Suppressor macrophage treated with lipopolysaccharide for 1 hour (primary cell): ENCODE measurements at places on chromosomes 6 and 20.

GRCh38 chr6:33161354-33162331 is 30.6 kb downstream of the COL11A2 start:
- peak; percentile 93 for DNase-seq

GRCh38 chr6:9675122-9675521 is 739.8 kb downstream of the TFAP2A start:
- DNase-seq = no peak

DNA sequence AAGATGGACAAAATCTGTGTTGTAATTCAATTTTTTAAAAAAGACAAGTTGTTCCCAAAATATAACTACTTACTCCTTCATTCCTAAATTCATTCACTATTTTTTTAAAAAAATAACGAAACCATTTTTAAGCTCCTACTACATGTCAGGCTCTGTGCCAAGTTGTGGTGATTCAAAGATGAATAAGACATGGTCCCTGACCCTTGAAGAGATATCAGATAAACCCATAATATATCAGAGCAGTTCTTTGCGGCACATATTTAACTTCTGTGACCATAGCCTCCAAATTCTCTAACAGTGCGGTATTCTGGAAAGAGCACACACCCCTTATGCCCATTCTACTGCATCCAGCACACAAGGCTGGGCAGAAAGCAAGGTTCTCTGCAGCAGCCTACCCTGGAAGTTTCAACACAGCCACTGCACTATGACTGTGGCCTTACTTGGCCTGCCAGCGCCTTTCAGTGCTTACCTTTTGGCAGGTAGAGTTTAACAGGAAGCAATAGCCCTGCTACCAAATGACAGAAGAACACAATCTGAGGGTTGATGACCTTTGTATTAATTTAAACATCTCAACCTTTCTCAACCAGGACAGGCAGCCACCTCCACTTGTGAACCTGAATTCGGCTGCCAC is 406.5 kb downstream of the BTBD9 start:
- DNase-seq = no peak

GRCh38 chr6:88381289-88381642 is 215.1 kb upstream of the CNR1 start:
- DNase-seq = no peak

DNA sequence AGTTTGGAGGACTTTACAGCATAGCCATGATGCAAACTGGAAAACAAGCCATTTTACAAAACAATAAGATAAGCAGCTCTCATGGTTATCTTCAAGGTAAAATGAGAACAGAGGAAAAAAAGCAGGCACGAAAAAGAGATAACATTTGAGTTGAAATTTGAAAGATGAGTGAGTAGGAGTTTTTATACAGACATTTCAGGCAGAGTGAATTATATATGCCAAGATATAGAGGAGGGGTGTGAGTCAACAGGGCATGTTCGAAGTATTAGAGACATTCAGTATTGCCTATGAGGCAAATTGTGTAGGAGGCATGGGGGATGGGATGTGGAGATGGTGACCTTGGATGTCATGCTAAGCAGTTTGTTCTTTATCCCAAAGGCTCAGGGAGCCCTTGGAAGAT is 240.5 kb upstream of the MAN1A1 start:
- DNase-seq = no peak

- DNase-seq = no peak
These were observed 18.7 kb upstream of the PXDC1 start for GRCh38 chr6:3770023-3770720.

DNA sequence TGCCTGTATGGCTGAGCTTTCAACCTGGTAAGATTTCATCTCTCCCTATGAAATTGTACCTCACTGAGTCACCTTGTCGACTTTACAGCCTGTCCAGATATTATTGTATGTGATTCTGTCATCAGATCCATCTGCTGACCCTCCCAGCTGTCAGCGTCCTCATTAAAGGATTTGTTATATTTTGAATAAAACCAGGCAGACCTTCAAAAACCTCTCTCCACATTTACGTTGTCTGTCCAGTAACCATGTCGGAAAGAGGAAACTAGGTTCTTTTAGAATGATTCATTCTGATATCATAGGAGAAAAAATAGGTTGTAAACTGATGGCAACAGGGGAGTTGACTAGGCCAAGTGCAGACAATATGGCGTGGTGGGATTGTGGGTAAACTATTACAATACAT is 38.5 kb downstream of the TSPYL4 start:
- peak; percentile 21 for DNase-seq

GRCh38 chr6:156866220-156867015 is 89.2 kb downstream of the ARID1B start:
- peak; percentile 29 for DNase-seq

- DNase-seq = no peak
These were observed 41.4 kb upstream of the CLIC5 start for GRCh38 chr6:46056906-46057529.

DNA sequence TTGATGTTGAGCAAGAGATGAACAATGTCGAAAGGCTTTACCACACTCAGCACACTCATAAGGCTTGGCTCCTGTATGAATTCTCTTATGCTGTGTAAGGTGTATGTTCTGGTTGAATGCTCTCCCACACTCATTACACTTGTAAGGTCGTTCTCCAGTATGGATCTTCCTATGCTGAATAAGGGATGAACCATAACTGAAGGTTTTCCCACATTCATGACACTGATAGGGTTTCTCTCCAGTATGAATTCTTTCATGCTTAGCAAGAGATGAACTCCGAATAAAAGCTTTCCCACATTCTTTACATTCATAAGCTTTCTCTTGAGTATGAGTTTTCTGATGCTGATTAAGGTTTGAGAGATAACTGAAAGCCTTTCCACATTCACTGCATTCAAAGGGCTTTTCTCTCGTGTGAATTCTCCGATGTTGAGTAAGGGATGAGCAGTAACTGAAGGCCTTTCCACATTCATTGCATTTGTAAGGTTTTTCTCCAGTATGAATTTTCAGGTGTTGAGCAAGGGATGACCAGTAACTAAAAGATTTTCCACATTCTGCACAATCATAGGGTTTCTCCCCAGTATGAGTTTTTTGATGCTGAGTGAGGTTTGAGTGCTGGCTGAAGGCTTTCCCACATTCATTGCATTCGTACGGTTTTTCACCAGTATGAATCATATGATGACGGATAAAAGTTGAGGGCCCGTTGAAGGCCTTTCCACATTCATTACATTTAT is 21.1 kb downstream of the ZNF184 start:
- no peak for DNase-seq

GRCh38 chr6:84428300-84428907 is 201.0 kb upstream of the CEP162 start:
- peak; percentile 32 for DNase-seq

DNA sequence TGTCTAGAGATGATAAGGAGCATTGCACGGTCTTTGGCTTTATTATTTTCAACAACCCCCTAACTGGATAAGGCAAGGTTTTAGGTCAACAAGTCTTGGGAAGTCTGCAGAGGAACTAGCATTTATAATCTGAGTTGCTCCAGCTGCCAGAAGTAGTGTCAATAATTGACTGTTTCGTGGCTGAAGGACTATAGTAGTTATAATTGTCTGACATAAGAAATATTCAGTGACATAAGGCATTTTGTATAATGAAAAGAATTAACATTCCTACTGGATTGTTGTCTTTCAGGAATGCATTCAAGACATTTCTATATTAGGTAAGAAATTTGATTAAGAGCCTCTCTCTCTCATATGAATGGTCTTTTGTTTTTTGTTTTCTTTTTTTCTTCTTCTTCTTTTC is 136.9 kb upstream of the SGK1 start:
- DNase-seq = no peak

GRCh38 chr20:844473-845225 is 11.1 kb downstream of the FAM110A start:
- DNase-seq = peak; percentile 60

DNA sequence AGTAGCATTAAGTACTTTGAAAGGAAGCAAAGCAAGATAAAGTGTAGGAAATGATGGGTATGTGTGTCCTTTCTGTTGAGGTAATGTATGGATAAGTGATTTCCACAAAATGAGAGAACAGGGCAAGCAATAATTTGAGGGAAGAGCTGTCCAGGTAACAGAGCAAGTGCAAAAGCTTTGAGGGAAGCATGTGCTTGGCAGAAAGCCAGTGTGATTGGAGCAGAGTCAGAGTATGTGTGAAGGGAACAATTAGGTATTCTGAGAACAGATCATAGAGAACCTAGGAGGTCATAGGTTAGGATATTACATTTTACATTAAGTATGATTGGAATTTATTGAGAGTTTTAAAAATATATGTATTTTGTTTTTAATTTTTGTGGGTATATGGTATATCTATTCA is 30.2 kb upstream of the MAN1A1 start:
- DNase-seq = no peak

DNA sequence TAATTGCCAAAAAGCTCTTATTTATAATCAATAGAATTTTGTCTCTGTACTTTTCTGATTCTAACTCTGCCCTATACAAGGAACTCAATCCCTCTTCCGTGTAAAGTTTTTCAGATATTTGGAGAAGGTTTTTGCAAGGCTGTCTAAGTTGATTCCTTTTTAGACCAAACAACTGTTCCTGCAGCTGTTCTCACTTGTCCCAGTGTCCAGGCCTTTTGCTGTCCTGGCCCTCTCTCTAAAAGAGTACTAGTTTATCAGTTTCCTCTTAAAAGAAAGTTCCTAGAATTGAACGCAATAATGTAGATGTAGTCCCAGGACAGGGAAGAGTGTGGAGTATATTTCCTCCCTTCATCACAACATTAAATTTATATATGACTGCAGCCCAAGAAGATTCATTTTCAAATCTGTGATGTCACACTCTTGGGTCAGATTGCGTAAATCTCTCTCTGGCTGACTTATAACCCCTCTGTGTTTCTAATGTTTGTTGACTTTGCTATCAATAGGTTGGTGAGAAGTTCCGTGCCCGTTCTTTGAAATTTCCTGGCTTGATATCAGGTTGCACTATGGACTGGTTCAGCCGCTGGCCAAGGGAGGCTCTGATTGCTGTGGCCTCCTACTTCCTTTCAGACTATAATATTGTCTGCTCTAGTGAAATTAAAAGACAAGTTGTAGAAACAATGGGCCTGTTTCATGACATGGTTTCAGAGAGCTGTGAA is 139.4 kb upstream of the GLP1R start:
- no peak for DNase-seq

- no peak for DNase-seq
These were observed 26.1 kb downstream of the CGA start for GRCh38 chr6:87068795-87069194.

- DNase-seq = no peak
These were observed 41.9 kb downstream of the FOXA2 start for GRCh38 chr20:22542427-22542826.

DNA sequence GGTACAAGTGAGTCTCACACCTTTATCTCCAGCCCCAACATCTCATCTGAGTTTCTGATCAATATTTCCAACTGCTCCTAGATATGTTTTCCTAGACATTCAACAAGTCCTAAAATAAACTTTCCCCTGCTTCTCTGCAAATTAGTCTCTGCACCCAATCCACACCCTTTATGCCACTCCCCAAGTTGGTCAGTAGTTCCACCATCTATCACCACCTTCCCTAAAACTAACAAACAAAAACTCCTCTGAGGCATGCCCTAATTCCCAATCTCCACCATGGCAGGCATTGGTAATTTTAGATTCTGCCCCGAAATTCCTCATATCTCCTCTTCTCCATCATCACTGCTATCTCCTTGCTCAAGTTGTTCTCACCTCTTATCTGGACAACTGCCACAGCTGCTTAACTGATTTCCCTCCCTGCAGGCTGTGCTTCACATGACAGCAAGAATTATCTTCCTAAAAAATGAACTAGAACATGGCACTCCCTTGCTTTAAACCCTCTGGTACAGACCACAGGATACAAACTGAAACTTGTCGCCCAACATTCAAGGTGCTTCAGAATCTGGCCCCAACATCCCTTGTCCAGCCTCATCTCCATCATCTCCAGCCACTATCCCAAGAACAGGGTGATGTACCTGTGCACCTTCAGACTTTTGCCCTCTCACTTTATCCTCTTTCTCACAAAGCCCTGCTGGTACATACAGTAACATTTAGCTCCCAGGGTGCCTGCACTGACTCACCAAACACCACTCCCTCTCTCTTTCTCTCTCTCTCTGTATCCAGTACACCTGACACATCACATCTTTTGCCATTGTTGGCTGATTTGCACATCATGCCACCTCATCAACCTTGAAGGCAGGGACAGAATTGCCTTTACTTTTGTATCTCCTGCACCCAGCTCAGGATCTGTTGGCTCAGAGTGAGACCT is 55.5 kb downstream of the ZHX3 start:
- no peak for DNase-seq

- DNase-seq = no peak
These were observed 5.5 kb upstream of the SALL4 start for GRCh38 chr20:51807720-51808250.

GRCh38 chr6:33123732-33124524 is 48.1 kb downstream of the HLA-DPB1 start:
- DNase-seq = peak; percentile 76

- no peak for DNase-seq
These were observed 37.4 kb downstream of the PLCG1 start for GRCh38 chr20:41174782-41175181.

- DNase-seq = no peak
These were observed 850 bp upstream of the HECA start for GRCh38 chr6:139134064-139134395.

DNA sequence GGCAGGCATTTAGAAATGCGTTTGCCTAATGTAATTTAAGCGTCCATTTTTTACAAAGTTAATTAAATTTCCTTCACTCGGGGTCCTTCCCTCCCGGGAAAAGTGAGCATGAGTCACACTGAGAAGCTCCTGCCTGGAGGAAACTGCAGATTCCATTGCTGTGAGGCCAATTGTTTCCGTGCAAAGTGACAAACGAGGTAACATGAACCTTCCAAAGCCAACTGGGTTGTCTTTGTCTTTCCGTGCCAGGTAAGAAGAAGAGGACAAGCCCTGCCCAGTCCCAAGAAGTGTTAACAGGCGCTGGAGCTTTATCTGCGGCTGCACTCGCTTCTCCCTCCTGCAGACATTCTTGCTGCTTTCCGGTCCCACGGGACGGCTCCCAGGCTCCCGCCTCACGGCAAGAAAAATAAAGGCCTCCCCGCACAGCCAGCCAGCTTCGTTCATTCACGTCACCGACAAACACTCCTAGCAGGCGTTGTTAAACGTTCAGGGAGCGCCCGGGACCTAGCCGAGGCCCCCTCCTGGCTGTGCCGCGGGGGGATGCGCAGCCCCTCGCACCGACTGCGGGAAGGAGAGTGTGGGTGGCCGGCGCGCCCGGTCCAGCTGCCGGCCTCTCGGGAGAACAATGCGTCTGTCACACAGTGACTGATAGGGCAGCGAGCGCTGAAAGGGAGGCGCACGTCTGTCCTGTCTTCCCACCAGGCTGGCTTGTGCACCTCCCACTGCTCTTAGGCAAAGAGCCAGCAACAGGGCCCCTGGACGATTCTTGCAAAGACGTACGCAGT is 61.5 kb upstream of the HDDC2 start:
- DNase-seq = no peak
